ENCODE measurements at places on chromosomes 1 and 21.

DNA sequence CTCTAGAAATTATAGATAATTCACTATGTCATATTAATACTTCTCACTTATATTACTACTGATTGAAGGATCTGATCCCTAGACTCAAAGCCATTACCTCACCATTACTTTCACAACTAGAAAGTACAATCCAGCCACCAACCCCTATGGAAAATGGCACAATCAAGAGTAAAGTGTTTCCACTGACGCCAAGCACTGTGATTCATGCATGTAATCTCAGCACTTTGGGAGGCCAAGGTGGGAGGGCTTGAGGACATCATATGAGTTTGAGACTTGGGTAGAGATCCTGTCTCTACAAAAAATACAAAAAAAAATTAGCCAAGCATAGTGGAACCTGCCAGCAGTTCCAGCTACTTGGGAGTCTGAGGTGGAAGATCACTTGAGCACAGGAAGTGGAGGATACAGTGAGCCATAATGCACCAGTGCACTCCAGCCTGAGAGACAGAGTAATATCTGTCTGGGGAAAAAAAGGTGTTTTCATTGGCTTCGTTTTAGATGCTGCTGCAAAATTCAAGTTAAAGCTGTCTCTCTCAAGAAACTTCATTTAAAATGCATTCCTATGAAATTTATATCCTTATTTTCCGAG is 126.5 kb downstream of the AKT3 start:
- peak; percentile 5 for DNase-seq

- no peak for DNase-seq
Observed at GRCh38 chr1:52631759-52632331, 1.1 kb upstream of the SHISAL2A start.

DNA sequence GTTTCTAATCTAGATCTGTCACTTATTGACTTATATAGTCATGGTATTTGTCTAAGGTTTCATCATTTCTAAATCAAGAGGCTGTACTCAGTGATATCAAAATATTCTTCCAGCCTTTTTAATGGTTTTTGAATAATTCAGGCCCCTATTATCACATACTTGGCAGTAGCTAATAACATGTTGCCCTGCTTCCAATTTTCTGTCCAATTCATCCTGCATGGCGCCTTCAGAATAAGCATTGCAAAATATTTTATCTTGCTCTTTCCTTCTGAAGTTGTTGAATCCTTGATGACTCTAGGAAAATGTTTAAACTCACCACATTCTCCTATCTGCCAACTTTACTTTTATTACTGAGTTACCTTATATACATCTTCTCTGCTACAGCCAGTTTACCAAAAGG is 517.2 kb upstream of the B3GALT2 start:
- DNase-seq: no peak

DNA sequence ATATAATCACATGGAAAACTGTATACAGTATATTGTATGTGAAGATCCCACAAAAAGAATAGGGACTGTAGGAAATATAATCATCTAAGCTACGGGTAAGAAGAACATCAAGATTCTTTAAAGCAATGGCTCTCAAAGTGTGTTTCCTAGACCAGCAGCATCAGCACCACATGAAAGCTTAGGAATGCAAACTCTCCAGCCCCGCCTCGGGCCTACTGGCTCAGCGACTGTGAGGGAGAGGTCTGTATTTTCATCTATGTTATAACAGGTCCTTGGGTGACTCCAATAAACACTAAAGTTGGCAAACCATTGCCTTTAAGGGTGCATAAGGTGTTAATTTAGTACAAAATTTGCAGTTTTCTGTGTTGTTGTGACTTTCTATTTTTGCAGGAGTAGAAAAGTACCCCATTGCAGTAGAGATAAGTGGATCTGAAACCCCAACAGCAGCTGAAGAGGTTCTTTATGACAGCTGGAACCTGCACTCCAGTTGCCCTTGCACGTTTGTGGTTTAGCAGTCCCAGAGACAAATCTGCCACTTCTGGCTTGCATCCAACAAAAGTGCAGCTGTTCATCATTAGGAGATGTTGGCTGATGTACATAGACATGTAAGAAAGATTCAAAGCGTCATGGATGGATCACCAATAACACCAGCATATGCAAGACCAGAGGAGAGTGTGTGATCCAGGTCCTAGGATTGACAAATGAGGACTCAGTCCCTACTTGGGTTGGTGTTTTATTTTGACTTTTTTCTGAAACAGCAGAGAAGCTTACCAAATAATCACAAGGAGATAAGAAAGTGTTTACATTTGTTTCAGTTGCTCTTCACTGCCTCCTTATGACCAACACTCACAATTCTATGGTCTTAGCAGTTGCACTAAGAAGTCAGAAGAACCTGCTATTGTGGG is 15.9 kb upstream of the IFNAR1 start:
- DNase-seq: peak; percentile 78

GRCh38 chr1:108142258-108142657 is 57.9 kb downstream of the SLC25A24 start:
- DNase-seq: no peak

DNA sequence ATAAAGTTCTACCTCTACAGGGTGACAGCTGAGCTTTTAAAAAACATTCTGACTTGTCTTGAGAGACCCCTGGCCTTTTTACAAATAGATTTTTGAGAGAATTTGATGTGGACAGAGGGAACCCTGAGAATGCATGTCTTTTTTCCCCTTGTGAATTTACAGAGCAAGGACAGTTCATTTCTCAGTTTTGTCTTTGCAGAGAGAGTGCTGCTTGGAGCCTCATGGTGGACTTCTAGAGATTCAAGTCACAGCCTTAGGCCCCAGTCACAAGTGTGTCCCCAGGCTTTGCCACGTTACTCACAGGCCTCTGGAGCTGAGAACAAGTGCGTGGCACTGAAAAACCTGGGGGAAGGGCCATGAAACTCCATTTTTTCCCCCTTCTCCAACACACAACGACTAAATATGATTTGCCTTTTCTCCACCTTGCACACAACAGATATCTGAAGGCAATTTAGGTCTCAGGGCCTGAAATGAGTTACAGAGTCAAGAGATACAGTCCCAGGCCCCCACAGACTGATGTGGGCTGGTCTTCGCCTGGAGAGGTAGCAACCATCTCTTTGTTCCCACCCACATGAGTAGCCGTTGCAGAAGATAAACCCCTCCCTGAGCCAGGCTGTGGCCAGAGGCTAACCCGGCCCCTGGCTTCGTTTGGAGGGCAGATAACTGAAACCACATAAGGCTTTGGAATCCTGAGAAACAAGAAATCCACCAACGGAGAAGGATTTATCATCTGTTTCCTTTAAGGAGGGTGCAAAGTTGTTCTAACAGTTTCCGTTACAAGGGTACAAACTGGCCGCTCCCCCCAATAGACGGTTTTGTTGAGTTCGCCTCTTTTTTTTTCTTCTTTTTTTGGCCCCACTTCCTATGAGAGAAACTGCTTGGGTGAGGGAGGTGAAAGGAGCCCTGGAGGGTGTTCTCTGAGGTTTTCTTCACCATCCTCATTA is 1.0 kb upstream of the PIGV start:
- DNase-seq: peak; percentile 66

DNA sequence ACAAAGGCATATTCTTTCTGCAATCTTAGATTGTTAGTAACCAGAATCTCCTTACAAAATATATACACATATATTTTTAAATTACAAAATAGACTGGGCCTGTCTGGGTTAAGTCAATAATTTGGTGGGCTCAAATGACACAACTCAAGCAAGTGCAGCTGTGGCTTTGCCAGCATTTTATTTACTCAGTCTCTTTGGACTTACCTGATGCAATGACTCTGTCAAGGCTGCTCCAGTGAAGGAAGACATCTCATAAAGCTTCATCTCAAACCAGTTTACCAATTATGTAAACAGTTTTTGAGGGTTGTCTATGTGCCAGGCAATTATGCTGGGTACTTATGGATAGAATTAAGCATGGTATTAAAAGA is 22.8 kb upstream of the ABCA4 start:
- DNase-seq: peak; percentile 77

DNA sequence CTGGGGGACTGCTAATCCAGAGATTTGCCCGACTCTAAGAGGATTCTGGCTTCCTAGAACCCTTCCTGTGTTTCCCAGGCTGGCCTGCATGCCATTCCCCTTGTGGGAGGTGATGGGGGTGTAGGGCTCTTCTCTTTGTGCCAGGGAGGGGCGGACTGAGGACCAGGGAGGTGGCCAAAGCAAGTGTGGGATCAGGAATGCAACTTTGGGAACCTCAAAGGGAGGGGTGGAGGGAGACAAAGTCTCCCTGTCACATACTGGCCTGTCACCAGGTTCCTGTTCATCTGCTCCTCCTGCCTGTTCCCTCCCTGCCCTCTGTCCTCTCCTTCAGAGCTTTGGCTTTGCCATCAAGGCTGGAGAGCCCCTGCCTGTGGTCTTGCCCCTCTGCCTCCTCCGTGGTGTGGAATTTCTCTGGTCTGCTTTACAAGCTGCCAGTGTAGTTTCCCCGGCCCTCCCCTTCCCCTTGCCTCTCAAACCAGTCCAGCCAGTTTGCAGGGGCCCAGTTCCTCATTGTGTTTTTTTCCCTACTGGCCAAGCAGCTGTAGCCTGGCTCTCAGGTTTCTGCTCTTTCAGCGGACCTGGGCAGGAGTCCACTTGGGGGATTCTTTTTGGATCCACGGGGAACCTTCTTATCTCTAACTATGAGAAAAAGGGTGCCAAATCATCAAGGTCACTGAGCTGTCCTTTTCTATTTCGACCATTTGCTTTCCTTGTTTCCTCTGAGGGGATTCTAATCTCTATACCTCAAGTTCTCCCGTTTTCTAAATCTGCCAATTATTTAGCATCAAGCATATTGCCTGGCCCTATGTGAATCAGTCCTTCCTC is 1.8 kb downstream of the CGN start:
- DNase-seq: peak; percentile 98

- peak; percentile 48 for DNase-seq
Observed at GRCh38 chr1:38004284-38005108, 818 bp downstream of the FHL3 start.

GRCh38 chr1:174871886-174872285 is 127.9 kb upstream of the CACYBP start:
- peak; percentile 12 for DNase-seq

DNA sequence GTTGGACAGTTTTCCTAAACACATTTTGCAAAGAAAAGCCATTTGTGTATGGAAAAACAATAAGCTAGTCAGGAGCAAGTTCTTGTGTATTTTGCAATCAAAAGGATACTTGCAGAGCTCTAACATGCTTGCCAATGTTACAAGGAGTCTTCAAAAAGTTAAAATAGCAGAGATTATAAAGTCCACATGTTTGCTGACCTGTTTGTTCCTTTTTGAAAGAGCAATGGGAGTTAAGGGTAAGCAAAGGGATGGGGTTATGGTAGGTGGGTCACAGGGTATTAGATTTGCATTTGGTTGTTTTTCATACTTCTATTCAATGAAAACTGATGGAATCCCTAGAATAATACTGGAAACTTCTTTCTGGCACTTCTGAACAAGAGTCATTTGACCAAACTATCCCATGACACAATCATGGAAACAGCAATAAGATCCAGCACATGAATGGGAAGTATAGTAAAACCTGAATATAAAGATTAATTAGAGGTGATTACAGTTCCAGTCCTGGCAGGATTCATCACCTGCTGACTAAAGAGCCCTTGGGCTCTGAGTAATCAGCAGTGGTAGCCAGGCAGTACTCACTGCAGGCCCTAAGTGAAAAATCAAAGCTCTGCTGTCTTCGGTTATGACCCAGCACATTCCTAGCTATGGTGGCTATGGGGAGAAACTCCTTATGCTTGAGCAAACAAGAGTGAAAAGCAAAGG is 27.1 kb upstream of the ZC3H11B start:
- no peak for DNase-seq
